ENCODE measurements at places on chromosomes 5 and 9.

- no peak for DNase-seq
Observed at GRCh38 chr5:80260461-80260860, 4.6 kb upstream of the SERINC5 start.

GRCh38 chr5:131322926-131323325 is 59.1 kb downstream of the CDC42SE2 start:
- DNase-seq, result no peak

- no peak for DNase-seq
Observed at GRCh38 chr5:43601454-43602260, 1.3 kb upstream of the NNT start.

- no peak for DNase-seq
Observed at GRCh38 chr9:119697996-119698395, 328.8 kb upstream of the BRINP1 start.

DNA sequence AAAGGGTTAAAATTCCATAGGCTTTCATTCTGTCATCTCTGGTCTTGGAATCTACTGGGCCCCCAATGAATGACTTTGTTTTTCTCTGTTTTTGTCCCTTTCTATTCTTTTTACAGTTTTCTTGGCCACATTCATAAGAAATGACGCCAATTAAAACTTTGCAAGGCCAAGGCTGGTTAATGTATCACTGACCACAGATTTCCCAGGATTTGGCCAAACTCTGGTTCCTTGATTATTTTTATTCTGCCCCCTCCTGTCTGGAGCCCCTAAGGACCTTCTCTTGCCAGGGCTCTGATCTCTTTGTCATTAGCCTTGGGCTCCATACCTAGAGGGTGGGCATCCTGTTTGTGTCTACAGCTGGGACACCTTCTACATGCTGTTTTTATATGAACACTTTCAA is 388.9 kb upstream of the PAPPA start:
- DNase-seq, result no peak

DNA sequence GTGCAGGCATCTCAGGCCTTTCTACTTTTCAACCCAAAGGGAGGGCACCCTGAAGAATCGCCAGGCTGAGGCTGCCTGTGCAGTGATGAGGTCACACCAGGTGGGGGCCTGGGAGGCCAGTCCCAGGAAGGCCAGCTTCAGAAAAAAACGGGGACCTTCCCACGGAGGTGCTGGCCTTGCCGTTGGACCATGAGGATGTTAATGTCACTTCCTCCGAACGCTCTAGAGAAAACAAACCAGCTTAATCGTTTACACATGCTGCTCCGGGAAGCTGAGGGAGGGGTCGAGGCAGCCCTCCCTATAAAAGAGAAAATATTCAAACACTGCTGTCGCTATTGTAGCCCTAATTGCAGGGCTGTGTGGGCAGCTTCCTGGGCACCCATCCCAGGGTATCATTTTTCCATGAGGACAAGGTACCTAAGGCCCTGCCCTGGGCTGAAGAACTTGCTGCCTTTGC is 27.0 kb downstream of the PTGES start:
- no peak for DNase-seq

DNA sequence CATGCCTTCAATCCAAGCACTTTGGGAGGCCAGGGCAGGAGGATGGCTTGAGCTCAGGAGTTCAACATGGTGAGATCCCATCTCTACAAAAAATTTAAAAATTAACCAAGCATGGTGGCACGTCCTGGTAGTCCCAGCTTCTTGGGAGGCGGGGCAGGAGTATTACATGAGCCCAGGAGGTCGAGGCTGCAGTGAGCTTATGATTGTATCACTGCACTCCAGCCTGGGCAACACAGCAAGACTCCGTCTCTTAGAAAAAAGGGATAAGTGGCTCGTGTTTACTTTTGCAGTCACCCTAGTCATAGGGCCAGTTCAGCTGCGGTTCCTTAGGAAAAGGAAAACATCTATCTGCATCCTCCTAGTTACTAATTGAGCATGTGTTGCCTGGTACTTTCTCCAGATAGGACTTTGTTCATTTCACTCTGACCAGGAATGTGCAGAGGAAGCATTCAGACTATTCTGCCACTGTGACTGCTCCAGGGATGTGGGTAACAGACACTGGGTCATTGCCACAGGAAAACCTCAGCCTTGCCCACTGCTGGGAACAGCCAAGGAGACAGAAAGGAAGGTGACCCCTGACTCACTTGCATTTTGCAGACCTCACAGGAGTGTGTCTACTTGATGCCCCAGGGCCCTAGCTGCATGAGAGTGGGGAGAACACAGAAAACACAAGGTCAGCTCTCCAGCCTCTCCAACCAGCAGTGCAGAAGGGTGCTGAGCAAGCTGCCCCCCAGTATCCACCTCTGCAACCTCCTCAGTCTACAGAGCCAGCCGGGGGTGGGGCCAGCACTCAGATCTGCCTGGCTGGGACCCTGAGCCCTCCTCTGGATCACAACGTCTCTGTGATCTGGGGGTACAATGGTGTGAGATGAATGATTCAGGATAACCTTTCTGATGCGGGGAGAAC is 33.9 kb upstream of the ALDH1B1 start:
- no peak for DNase-seq

DNA sequence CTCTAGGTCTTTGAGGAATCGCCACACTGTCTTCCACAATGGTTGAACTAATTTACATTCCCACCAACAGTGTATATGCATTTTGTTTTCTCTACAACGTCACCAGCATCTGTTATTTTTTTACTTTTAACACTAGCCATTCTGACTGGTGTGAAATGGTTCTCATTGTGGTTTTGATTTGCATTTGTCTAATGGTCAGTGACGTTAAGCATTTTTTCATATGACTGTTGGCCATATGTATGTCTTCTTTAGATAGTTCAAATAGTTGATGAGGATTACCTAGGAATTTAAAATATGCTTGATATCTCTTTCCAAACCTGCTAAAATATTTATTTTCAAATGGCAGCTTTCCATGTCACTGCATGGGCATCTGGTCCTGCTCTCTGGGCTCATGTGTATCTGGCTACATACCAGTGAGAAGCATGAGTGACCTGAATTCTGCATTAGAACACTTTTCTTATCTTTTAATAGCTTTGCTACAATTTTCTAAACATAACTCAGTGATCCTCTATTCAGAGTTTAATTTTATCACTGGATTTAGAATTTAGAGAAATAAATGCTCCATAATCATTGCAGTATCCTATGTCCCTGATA is 95.8 kb upstream of the ADAMTS16 start:
- no peak for DNase-seq

- no peak for DNase-seq
Observed at GRCh38 chr5:1707467-1707866, 92.2 kb downstream of the MRPL36 start.

DNA sequence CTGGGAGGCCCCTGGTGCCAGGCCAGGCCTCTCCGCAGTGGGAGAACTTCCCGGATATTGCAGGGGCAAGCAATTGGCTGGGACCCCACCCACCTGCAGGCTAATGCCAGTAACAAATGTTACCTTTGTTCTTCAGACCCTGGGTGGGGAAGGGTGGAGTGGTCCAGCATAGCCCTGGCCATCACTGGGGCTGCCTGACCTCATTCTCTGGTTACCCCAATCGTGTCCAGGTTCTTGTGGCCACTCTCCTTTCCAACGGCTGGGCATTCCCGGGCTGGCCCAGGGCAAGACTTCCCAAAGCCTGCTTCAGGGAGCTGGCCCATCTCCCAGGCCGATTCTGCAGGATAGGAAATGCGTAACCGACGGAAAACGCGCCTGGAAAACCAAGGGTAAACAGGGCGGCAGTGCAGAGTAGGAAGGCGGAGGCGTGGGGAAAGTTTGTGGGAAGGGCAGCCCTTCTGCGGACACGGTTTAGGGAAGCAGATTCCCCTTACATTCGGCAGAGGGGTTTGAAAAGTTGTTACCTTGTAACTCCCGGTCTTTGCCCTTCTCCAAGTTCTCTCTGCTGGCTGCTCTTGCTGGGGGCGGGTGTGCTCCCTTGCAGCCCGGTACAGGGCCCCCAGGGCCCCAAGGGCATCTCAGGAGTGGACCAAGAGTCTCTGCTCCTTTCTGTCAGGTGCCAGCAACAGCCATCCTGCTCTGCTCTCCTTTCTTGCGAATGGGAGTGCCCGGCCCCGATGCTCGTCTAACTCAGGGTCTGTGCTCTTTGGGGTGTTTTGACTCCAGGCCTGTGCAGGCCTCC is 3.5 kb downstream of the NRARP start:
- DNase-seq, result no peak

DNA sequence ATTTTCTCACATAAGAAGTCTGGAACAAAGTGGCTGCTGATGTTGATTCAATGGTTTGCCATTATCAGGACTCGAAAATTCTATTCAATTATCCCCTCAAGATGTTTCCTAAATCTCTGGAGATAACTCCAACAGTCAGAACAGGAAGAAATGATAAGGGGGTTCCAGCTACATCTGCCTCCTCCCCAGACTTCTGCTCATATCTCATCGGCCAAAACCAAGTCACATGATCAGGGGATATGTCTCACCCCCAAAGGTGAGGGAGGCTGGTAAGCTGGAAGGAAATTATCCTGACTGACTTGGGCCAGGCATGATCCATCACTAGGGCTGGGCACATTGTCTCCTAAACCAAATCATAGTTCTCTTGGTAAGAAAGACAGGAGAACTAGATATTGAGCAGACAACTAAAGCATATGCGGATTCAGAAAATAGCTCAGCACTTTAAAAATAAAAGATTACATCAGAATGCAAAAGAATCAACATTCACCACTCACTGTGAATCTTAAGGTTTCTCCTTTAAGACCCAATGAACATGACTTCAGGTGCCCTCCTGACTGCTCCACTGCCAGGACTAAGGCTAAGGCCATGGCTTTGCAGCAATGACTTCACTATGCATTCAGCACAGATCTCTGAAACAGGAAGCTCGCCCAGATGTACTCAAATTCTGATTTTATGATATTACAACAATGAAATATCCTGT is 306.3 kb downstream of the ENC1 start:
- no peak for DNase-seq

DNA sequence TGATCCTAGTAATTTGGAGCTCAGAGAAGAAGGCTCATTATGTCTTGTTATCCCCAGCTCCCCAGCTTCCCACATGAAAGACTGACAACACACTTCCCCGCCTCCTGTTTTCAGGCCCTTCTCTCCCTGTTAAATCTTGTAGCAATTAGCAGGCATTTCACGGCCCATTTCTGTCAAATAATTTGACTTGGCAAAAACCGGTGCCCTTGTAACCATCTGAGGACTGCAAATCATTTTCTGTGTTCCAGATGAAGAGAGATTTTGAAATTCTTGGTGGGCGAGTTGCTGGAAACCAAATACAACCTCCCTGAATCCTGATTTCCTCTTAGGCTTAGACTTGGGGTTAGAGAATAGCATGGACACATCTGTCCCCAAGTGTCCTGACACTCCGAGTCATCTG is 109.7 kb downstream of the MSX2 start:
- DNase-seq, result no peak

GRCh38 chr9:89478821-89479668 is 18.9 kb downstream of the SEMA4D start:
- no peak for DNase-seq

GRCh38 chr5:150130493-150130922 is 25.1 kb downstream of the PDGFRB start:
- no peak for DNase-seq

- DNase-seq, result no peak
Observed at GRCh38 chr5:25544652-25545249, 900.0 kb upstream of the CDH10 start.

DNA sequence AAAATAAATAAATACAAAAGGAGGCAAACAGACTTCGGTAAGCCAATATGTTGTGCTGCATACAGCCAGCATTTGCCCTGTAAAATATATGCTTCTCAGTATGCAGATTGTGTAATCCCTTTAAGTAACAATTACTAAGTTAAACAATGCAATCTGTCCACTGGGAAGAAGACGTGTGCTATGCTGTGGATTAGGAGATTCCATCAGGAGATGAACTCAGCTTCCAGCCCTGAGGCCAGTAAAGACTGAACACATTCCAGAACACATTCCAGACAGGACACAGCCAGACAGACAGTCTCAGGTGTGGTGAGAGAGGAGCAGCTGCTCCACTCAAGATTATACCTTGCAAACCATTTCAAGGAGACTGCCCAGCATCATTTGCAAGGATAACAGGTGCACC is 97.8 kb downstream of the MPDZ start:
- DNase-seq, result no peak

DNA sequence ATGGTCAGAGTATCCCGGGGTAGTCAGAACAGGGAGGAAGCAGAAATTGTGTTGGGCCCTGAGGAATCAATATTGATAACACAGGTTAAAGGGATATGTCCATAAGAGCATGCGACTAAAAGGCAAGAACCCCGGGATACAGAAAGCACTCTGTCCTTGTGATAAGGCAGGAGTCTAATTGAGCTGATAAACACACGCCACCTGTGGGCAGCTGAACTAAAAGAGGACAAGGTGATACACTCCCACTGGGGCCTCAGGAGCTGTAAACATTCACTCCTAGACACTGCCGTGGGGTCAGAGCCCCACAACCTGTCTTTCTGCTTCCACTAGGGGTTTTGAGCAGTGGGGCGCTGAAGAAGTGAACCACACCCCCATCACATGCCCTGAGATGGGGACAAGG is 144.7 kb upstream of the MPDZ start:
- DNase-seq, result no peak

DNA sequence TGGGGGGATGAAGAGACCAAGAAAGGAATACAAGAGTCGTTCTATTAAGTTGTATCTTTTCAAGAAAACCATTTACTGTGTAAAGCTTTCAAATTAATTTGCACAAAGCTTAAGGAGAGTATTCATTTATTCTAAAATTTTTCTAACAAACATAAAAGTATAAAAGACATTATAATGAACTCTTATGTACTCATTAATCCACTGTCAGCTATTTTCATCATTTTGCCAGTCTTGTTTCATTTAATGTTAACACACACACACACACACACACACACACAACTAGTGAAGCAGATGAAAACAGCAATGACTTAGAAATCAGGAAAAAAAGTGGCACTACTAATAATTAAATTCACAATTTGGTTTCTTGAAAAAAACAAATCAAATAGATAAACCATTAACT is 176.7 kb downstream of the TLE1 start:
- DNase-seq, result no peak

GRCh38 chr9:35659340-35659739 is 1.2 kb downstream of the CCDC107 start:
- DNase-seq, result no peak

GRCh38 chr5:180315762-180316212 is 23.9 kb upstream of the MAPK9 start:
- DNase-seq, result peak; percentile 61

DNA sequence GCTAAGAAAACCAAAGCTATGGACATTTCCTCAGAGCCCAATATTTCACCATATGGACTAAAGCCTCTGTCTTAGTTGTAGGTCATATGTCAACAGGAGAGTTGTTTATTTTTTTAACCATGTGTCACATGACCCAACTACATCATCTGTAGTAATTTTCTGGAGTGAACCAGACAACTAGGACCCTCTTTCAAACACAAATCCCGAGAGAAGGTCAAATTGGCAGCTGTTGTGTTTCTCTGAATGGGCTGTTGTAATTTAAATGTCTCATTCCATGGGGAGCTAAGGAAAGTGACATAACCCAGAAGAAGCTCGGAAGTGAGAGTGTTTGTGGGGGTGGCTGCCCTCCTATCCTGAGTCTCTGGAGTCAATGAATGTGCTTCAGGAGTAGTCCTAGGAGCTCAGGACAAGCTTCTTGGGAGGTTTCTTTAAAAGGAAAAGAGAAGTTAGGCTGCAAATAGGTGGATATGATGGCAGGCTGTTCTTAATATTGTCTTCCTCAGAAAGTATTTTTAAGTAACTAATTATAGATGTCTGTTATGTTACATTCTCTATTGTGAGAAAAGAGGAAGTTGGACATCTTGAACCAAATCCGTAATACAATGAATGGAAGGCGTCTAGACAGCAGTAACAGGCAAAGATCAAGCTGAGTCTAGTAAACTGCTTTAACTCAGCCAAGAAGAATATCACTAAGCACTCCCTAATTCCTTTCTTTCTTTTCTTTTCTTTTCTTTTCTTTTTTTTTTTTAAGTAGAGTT is 50.1 kb downstream of the TMEM167A start:
- no peak for DNase-seq

All from stimulated activated CD4-positive, alpha-beta T cell treated with anti-CD3 and anti-CD28 coated beads, Interleukin-4, amount 100 ng/mL, for 4 hours (primary cell).